ENCODE measurements at places on chromosomes 2 and 18.

DNA sequence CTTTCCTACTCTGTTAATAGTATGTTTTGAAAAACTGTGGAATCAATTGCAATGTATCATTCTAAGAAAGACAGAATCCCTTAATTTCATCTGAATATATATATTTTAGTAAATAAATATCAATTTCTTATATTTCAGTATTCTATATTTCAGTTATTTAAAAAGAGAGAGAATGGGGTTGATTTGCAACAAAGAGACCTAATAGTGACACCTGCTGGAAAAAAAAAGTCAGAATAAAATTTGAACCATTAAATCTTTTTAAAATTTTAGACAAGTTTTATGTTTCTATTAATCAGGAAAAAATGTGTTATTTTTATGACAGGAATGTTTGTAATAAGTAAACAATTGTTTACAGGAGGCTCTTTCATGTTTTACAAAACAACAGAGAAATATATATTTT is 20.7 kb upstream of the CCNT2 start:
- no peak for DNase-seq

- DNase-seq: no peak
These were observed 56.5 kb downstream of the SEPTIN10 start for GRCh38 chr2:109557309-109557708.

- DNase-seq: no peak
These were observed 66.1 kb upstream of the NXPH2 start for GRCh38 chr2:138846216-138846821.

DNA sequence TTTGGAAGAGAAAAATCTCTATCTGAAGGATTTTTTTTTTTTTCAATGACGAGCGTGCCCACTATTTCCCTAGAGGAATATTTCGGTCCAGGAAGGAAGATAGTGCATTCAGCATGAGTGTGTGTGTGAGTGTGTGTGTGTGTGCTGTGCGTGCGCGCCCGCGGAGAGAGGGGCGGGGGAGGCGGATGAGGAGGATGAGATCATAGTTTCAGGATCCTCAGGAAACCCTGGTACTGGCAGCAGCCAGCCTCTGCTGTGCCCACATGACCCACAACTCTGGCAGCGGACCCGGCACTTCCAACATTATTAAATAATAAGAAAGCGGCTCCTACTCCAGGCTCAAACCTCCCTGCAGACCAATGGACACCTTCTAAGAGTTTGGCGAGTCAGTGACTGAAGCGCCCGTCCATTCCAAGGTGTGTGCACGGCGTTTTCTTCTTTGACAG is 217.0 kb upstream of the DTNA start:
- DNase-seq: peak; percentile 85

DNA sequence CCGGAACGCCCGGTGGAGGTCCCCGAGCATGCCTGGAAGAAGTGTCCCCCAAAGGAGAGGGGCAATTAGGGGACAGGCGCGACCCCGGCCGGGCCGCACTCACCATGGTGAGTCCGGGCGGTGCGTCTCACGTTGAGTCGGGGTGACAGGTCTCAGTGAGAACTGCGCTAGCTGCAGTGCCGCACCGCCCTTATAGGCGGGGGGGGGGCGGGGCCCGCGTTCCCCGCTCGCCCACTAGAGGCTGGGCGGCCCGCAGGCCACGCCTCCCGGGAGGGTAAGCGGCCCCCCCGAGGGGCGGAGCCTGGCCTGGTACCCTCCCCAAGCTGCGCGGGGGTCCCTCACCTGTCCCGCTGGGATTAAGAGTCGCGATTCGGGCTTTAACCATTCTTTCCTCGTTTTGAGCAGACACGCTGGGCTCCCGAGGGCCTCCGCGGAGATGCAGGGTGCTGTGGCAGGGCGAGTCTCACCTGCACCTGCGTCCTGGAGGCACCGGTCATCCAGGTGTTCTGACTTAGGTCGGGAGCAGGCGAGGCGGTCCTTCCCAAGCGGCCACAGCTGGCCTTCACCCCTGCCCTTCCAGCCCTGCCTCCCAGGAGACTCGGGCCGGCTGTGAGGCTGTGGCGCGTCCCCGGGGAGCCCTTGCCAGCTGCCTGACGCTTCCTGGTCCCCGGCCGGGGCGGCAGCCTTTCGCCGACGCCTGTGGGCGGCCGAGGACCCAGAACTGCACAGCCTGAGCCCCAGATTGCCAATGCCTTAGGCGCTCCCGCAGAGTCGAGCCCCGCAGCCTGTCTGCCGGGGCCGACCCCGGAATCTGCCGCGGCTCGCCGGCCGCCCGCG is at the start of gene TUBA4A:
Gene TUBA4A, minus strand, starts transcription at position 166 of the 837 bp plus-strand sequence. Its CDS starts 60 bp downstream, at position 106.
- peak; percentile 86 for DNase-seq

All from heart right ventricle (tissue), 16 donors.